ENCODE measurements at places on chromosomes 3 and 15.
A peak's percentile ranks its signal among the peaks of the same experiment; 100 is the strongest.

GRCh38 chr3:113574213-113574612 lies 41.9 kb downstream of the SIDT1 start:
- DNase-seq = no peak

- DNase-seq = no peak
These were observed 123.2 kb upstream of the CGNL1 start for GRCh38 chr15:57253082-57253481.

- DNase-seq = no peak
These were observed 419.2 kb downstream of the DIPK2A start for GRCh38 chr3:144390786-144391185.

- peak; percentile 19 for DNase-seq
These were observed 4.3 kb upstream of the TSEN2 start for GRCh38 chr3:12479919-12480427.

DNA sequence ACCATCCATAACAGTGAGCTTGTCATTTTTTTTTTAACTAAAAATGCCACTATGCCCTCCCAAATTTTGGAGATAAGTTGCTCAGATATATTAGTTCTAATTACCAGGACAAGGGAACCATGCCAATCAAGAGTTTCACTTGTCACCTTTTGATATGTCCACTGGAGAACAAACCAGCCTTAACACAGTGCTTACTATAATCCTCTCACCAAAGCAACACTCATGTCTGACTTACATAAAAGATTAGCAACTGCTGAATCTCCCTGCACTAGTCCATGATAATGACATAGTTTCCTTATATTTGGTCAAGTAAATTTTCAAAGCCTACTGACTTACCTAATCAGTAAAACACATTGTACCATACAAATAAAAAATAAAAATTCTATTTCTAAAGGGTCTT lies 44.4 kb downstream of the TTBK2 start:
- DNase-seq = no peak

DNA sequence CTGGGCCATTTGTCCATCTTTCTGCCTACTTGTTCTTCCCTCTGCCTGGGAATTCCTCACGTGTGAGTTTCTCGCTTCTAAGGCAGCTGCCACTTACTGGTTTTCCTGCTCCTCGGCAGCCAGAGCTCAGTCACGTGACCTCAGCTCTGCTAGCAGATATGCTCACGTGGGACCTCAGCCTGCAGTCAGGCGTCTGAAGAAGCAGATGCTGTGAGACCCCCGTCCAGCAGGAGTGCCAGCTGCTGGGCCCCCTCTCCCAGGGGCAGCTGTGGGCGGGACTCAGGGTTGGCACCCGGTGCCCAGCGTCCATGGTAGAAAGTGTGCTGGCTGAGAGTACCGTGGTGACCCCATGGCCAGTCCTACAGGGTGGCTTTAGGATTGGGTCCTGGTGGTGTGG lies 161.3 kb upstream of the TLE3 start:
- peak; percentile 45 for DNase-seq
